ENCODE measurements at places on chromosomes 11 and 22.
A peak's percentile ranks its signal among the peaks of the same experiment; 100 is the strongest.

GRCh38 chr11:118914987-118915386 lies 10.7 kb downstream of the BCL9L start:
- DNase-seq: no peak

DNA sequence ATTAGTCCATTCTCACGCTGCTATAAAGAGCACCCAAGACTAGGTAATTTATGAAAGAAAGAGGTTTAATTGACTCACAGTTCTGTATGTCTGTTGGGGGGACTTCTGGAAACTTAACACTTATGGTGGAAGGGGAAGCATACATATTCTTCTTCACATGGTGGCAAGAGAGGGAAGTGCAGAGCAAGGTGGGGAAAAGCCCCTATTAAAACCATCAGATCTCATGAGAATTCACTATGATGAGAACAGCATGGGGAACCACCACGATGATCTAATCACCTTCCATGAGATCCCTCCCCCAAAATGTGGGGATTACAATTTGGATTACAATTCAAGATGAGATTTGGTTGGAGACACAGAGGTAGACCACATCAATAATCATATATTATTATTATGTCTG lies 25.7 kb downstream of the CEP57 start:
- DNase-seq: no peak

GRCh38 chr22:36197514-36198146 lies 4.0 kb downstream of the APOL4 start:
- no peak for DNase-seq

DNA sequence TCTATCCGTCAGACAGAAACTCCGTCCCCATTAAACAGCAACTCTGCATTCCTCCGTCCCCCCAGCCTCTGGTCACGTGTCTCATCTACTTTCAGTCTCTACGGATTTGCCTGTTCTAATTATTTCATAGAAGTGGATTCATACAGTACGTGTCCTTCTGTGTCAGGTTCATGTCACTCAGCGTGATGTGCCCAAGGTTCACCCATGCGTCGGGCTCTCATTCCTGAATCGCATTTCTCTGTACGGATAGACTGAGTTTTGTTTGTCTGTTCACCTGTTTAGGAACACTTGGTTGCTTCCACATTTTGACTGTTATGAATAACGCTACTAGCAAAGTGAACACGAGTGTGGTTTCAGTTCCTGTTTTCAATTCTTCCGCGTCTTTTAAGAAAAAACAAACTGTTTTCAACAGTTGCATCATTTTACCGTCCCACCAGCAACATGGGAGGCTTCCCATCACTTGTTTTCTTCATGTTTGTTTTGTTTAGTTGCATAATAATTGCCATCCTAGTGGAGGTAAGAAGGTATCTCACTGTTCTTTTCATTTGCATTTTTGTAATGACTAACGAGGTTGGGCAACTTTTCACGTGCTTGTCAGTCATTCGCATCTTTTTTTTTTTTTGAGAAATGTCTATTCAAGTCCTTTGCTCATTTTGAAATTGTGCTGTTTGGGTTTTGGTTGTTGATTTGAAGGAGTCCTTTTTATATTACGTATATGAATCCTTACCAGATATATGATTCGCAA lies 8.9 kb upstream of the NLRP6 start:
- peak; percentile 23 for DNase-seq

DNA sequence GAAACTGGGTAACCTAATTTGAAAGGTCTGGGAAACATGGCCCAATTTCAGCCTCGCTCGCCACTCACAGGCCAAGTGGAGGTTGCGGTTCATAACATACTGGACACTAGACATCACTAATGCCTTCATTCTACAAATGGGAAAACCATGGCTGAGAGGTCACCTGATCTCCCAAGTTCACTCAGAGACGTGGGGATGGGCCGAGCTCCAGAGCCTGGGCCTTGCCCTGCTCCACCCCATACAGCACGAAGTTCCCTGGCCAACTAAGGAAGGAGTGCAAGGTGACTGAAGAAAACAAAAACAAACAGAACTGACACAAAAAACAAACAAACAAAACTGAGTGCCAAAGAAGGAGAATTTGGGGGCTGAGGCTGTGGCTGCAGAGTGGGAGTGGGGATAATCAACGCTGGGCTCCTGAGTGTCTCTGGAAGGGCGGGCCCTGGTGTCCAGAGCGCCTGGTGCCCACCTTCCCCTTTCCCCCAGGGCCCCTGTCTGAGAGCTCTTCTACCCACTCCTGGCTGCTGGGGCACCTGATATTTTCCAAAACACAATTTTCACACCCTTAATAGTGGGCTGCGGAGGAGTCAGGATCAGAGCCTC lies 46.5 kb upstream of the ADA2 start:
- DNase-seq: no peak

GRCh38 chr11:70233511-70233934 lies 30.4 kb downstream of the FADD start:
- DNase-seq: no peak
